ACHN (cell line): ENCODE measurements at places on chromosomes 5 and 9.

DNA sequence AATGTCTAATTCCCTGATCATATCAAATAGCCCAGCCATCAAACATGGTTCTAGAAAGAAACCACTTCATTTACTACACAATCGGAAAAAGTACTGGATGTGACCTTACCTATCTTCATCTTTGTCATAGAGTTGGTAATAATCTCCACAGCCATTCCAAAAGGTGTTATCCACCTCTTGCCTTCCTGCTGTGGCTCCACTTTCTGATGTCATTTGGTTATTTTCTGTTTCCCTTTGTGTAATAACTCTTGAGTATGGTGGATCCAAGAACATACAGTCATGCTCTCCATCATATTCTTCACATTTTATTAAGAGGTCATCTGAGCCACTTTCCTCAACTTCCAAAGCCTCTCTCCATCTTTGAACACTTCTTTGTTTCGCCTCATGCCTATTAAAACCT is 31.7 kb downstream of the PJA2 start:
- no peak for DNase-seq

GRCh38 chr5:178514851-178515418 is 75.3 kb downstream of the COL23A1 start:
- no peak for DNase-seq

- DNase-seq: no peak
Observed at GRCh38 chr9:77752554-77752953, 104.4 kb upstream of the GNA14 start.

- DNase-seq: no peak
Observed at GRCh38 chr5:132222649-132223038, 5.0 kb downstream of the P4HA2 start.

DNA sequence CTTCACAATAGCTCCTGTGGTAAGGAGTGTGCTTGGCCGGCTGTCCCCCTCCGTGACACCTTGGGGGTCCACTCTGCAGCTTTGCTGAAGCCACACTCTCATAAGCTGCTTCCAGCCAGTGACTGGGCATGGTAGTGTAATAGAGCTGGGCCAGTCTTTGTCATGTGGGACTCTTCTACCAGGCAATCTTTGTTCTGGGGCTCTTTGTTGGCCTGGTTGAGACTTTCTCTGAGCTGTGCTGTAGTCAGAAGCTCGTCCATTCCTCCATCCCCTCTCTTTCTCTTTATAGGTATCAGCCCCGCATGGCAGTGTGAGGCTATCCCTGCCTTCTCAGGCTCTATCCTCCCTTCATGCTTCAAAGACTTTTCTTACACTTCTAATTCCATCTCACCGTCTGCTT is 25.7 kb downstream of the CARD6 start:
- no peak for DNase-seq
